ENCODE measurements at places on chromosomes 2 and 18.

GRCh38 chr2:138321458-138321857 is 180.1 kb upstream of the SPOPL start:
- DNase-seq, result no peak

GRCh38 chr2:70718241-70718640 is 49.8 kb downstream of the ADD2 start:
- DNase-seq, result no peak

GRCh38 chr2:174792309-174793025 is 28.2 kb upstream of the CHRNA1 start:
- no peak for DNase-seq

GRCh38 chr2:86036669-86037138 is 69.0 kb downstream of the POLR1A start:
- no peak for DNase-seq

GRCh38 chr2:16069933-16070647 is 129.7 kb downstream of the MYCN start:
- DNase-seq, result no peak

DNA sequence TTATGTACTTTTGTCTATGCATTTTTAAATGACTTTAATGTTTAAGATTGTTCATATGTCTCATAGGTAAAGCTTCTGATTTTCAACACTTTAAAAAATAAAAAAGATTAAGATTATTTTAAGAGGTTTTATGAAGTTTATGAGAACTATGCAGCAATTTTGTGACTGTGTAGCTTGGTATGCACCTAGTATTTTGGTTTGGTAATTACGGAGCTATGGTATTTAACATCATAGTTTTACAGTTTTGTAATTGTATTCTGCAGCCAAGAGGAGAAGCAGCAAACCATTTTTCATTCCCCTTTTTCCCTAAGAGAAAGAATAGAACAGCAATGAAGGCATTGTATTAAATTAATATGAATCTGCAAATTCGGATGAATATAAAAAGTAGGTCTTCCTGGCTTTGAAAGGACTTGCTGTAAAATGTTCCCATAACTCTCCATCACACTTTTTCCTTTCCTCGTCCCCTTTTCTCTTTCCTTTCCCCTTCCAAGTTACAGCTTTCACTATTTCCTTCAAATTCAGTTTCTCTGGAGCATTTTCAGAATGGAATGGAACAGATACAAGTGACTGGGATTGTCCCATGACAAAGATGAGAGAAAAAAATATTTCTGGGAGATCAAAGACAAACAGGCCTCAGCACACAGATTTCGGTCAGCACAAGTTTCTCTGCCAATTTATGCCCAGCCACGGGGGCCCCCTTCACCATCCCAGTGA is 26.1 kb upstream of the PIEZO2 start:
- no peak for DNase-seq

DNA sequence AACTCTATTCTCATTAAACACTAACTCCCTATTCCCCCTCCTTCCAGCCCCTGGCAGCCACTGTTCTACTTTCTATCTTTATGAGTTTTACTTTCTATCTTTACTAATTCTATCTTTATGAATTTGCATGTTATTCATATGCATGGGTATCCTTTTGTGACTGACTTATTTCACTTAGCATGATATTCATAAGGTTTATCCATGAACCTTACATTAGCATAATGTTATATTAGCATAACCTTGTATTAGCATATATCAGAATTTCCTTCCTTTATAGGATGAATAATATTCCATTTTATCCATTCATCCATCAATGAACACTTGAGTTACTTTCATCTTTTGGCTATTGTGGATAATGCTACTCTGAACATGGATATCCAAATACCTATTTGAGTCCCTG is 41.8 kb downstream of the MSTN start:
- no peak for DNase-seq

- no peak for DNase-seq
These were observed 177.8 kb downstream of the BCL2 start for GRCh38 chr18:63141778-63142176.

DNA sequence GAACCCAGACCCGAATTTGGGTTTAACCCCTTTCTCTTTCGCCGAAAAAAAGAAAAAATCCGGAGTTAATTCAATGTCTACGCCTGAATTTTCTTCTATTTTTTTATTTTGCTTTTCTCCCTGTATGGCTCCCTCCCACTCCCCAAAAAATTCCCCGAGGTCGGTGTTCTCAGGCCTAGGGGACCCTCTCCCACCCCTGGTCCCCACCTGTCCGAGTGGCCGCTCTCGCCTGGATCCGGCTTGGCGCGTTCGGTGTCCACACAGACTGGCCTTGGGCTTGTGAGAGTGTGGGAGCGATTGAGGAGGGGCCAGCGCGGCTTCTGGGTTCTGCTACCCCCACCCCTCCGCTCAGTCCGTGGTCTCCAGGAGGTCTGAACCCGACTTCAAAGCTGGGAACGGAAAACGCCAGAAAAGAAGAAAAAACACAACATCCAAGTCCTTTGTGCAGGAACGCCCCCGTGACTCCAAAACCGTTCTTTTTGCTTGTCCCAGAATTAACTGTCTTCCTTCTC is 5.7 kb upstream of the EN1 start:
- no peak for DNase-seq

DNA sequence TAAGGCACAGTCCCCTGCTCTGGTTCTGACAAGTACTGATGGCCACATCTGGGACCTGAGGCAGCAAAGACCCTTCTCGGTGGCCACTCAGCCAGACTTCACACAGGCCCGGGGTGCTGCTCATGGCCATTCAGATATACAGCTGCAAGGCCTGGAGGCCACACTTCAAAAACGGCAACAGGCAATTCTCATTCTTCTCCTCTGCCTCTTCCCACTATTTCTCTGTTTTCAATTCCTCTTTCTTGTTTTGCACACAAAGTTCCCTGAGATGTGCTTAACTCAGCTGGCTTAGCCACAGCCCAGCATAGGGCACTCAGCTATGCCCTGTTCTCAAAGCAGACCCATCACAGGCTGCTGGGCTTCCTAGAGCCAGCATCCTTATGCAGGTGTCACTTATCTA is 29.9 kb downstream of the PTPN18 start:
- no peak for DNase-seq

DNA sequence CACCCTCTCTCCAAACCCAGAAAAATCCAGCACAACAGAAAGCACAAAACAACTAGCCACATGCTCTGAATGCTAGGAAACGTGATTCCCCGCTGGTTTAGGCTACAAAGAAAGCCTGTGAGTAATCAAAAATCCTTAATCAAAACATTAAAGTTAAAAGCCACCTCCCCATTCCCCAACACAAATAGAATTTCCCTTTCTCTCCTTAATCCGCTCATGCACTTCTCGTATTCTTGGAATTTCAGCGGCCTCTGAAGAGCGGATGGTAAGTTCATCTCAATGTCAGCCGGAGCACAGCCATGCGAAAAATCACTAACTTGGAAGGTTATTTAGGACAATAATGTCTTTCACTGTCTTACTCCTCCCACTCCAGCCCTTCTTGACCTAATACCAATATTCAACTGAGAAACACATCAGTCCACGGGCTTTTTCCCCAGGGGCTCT is 126.7 kb downstream of the OSBPL1A start:
- DNase-seq, result no peak

DNA sequence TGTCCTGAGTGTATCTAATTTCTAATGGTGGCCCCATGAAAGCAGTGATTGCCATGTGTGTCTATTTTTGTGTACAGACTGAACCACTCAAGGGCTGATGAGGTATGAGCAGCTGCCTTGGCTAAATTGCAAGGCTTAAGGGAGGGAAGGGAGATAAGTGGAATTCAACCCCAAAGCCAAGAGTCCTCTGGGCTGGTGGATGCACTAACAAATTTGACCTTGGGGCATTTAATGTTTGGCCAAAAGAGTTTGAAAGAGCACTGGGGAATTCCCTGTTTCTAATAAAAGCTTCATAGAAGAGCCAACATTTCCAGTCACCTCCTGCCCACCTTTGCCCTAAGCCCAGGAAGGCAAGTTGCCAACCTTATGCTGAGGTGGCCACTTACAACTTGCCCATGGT is 172.1 kb downstream of the SETBP1 start:
- no peak for DNase-seq

DNA sequence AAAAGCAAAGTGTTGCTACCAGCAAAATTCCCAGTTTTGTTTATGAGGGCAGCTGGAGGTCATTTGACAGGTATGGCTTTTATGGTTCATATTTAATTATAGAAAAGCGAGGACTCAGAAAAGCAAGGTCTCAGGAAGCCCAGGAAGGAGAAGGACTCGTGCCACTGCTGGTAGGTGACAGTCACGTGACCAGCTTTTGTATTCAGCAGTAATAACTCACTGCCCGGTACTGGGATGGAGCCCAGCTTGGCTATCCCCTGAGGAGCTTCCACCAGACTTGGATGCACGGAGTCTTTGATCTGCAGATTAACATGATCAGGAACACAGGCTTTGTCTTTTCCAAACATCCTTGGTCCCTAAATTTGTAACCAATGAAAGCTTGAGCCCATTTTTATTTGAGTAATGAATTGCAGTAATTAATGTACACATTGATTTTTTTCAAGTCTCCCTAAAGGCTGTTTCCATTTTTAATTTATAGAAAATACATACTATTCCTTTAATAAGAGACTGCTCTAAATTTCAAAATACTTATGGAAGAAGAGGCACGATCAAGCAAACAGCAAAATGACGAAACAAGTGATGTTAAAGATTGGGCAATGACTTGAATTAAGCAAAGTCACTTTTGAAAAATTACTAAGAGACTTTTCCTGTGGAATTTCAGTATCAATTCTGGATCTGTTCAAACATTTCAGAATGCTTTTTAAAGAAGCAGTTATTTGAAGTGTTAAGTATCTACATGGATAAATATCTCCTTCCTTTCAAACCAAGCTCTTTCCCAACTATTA is 251.7 kb upstream of the HNRNPA3 start:
- no peak for DNase-seq

DNA sequence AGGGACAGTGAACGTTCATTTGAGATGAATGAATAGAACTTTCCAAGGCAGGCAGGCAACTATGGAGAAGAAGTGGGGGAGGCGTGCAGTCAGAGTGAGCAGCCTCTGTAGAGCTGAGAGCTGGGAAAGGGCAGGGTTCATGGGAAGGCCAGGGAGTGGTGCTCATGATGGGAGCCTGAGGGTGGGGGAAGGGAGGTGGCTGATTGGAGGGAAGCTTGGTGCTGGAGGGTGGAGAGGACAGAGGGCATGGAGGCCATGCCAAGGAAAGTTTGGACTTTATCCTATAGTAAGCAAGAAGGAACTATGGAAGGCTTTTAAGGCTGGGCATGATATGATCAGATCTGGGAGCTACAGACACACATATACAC is 47.6 kb upstream of the LGALSL start:
- no peak for DNase-seq

DNA sequence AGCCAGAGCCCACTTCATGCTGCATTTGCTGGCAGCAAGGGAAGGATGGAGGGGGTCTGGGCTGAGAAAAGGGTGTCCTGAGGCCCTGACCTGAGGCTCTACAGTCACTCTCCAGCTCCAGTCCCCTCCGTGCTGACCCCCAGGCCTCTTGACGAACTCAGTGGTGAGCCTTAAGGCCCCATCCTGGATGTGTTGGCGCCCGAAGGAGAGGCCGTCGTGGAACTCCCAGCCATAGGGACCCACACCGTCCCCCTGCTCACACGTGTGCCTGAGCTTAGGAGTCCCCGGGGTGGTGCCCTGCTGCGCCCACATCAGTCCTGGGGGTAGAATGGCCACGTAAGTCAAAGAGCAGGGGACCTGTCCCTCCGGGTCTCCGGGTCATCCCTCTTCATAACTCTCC is 776 bp downstream of the MOGS start:
- no peak for DNase-seq

- no peak for DNase-seq
These were observed 155.8 kb upstream of the ALKAL2 start for GRCh38 chr2:443741-444140.

DNA sequence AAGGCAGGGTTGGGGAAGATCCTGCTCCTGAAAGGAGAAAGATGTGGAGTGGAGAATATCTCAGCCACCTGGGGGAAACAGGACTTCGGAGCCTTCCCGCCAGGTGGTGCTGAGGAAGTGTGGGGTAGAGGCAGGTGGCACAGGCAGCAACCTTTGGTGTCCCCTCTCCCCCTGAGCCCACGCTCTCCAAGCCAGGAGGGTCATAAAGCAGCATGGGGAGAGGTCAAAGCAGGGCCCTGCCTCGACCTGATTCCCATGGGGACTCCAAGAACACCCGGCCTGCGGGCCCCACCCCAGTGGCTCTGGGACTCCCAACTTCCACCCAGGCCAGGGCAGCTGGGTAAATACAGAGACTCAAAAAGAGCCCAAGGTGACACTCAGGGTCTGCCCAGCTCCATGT is 54.3 kb upstream of the SLC66A3 start:
- no peak for DNase-seq

DNA sequence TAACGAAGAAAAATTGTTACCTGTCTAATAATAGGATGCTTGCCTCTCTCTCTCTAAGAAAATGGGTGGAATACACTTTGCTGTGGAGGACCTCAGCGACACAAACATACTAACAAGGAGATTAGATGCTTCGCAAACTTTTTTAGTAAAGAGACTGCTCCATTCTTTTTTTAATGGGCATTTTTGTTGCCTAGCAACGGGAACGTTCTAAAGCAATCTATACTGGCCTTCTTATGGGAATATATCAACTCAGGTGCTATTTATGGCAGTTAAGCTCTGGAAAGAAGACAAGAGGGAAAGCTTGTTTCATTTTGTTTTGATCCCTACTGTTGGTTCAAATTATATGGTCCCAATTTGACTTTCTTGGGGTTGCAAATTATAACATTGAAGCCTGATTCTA is 86.8 kb upstream of the CBLN2 start:
- no peak for DNase-seq

Measured in WERI-Rb-1 (cell line).